ENCODE measurements at places on chromosomes 1 and 21.

DNA sequence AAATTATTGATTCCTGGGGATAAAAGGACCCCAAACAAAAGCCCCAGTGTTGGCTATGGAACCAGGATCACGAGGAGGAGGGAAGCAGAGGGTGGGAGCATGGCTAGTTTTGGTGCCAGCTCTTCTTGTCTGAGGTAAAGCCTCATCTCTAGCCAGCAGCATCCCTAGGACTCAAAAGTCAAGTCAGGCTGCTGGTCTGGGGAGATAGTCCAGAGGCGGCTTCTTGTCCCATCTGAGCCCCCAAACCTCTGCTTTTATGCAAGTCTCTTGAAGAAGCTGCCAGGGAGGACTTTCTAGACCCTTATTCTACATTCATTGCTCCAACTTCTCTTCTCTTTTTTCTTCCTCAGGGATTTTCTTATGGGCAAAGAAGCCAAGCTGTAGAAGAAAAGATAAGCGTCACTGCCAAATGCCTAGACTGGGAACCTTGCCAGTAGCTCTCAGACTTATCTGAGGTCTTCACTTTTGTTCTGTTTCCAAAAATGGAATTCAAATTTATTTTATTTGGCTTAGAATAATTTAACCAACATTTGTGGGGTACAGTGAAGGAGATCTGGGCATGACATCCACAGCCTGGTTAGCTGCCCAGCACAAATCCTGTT is 6.9 kb upstream of the ANKRD35 start:
- no peak for DNase-seq

GRCh38 chr1:166026555-166026954 is 140.2 kb downstream of the FAM78B start:
- DNase-seq, result no peak

DNA sequence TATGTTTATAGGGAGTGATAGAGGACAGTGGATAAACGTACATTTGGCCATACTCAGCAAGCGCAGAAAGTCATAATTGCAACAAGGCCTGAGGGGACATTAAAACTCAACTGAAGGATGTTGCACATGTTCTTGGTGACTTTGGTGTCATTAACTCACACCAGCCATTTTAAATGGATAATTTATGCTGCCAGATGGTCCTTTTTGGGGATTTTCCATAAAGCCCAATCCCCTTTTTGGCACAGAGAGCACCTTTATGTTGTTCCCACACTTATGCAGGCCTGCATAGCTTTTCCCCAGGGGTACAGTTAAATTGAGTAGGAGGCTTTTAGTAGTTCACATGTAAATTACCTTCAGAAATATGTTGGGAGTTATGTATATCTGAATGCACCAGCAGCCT is 279.6 kb downstream of the NFIA start:
- no peak for DNase-seq

GRCh38 chr1:227325156-227325555 is 6.9 kb upstream of the CDC42BPA start:
- no peak for DNase-seq

- no peak for DNase-seq
Measured at GRCh38 chr1:31618916-31619846, 1.7 kb downstream of the HCRTR1 start.

DNA sequence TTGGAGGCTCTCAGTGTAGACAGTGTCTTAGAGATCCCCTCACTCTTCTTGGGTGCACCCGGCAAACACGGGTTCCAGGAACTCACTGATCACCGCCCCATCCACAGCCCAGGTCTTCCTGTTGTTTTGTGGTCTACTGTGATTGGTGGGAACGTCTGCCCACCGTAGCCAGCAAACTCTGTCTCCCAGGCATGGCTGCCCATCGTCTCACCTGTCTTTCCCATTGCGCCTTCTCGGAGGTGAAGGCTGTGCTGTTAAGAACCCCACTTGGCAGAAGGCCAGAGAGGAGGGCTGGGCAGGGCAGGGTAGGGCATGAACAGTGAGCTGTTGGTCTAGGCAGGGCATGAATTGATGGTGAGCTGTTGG is 14.1 kb upstream of the KCNA2 start:
- no peak for DNase-seq

DNA sequence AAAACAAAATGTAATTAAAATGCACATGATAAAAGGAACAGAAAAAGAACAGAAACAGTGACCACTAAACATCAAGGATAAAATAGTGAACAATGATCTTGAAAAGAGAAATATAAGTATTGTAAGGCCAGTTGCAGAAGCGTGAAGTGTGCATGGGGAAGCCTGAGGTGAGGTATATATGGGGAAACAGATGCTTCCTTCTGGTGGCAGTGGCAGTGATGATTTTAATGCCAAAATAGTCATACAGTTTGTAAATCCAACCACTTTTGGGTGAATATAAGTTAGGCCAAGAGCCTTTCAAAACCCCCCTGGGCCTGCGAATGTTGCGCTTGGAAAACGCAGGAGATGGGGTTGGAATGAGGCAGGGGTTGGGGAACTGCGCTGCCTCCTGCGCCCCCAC is 27.3 kb downstream of the TTC3 start:
- no peak for DNase-seq

DNA sequence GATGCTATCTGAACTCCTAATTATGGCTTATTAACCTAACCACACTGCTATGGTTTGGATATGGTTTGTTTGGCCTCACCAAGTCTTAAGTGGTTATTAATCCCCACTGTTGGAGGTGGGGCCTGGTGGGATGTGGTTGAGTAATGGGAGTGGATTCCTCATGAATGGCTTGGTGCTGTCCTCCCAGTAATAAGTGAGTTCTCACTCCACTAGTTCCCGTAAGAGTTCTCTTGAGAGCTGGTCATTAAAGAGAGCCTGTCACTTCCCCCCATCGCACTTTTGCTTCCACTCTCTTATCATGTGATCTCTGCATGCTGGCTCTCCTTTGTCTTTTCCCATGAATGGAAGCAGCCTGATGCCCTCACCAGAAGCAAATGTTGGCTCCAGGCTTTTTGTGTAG is 328.8 kb downstream of the PLA2G4A start:
- no peak for DNase-seq

GRCh38 chr1:222732216-222733159 is 4.5 kb upstream of the FAM177B start:
- no peak for DNase-seq

DNA sequence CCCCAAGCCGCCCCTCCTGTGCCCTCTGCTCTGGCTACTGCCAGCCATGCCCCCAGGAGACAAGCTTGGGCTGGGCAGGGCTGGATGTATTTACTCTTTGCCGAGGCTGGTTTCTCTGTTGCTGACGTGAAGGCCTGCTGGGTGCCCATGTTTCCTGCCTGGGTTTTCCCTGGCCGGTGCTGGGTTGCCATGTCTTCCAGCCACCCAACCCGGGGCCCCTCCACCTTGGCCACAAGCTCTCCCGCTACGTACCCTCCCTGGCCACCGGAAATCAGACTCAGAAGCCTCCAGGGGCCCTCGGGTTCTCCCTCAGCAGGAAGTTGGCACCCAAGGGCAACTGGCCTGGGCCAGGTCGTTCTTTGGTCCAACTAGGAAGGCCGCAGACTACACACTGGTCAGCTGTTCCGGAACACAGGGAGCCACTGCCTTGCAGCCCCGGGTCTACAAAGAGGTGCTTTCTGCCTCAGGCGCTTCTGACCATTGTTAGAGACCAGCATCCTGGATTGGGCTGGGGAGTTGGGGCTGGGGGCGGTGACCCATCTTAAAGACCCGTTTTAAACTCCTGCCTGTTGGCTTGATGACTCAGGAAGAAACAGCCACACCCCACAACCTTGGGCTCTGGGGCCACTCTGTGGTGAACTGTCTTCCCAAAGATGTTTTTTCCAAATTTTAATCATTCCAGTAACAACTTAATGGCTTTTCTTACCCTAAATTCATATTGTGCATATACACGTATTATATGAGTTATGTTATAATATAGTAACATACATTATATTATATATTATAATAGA is 71.2 kb upstream of the RUNX3 start:
- DNase-seq, result no peak

GRCh38 chr1:218735436-218736032 is 390.4 kb downstream of the TGFB2 start:
- no peak for DNase-seq

DNA sequence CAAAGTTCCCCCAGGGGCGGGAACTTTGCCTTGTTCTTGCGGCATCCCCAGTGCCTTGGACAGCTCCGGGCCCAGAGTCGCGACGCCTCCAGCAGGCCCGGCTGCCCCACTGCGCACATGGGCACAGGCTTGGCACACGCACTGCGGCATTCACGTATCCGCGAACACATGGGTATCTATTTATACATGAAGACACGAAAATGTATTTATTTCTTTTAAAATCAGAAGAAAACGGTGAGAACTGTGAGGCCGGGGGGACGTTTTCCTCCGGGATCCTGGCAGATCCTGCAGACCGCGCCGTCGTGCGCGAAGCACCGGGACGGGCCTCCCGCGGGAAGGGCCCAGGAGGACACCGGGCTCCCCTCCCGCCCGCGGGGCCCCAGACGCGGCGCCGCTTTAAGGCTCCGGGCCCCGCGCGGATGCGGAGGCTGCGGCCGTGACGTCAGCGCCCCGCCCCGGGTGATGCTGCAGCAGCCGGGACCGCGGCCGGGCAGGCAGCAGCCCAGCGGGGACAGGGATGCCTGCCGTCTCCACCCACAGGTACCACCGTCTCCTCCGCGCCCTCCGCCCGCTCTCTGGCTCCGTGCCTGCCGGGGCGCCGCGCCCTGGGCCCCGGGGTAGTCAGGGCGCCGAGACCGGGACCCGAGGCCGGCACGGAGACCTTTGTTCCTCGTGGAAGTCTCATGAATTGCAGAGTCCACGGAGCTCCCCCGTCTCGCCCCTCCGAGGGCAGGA is at the start of gene SLC45A1:
TSS of gene SLC45A1 (plus strand) at position 468 of the 735 bp plus-strand sequence. CDS start 6,216 bp downstream, outside the sequence.
- no peak for DNase-seq

DNA sequence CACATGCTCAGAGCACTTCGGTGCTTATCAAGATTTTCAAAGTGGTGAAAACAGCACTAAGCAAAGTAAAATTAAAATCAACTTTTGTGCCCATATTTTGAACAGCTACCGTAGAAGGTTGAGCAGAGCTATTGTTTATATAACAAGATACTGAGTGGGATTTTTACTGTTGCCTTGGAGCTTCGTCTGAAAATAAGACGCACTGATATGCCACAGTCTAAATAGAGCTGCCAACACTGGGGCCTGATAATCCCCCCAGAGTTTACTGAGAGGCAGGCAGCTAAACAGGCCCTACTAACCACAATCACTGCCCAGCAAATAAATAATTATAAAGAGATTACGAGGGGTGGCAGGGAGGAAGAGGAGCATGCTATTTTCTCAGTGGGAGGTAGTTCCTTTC is 650 bp upstream of the CCDC190 start:
- DNase-seq, result no peak

DNA sequence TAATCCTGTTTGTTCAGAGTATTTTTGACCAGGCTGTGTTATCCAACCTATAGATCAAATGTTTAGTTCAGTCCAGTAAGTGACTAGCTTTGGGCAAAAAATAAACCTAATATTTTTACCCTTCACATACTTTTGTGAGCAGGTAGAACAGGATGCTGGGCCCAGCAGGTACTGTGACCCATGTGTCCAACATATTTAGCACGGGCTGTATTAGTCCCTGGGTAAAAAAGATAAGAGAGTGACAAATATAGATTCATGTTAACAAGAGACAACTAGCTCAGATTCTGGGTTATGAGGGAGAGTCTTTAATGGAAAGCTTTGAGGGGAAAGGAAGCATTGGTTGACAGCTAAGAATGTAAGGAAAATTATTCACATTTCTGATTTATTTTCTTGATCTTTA is 43.1 kb downstream of the OLFM3 start:
- DNase-seq, result no peak

GRCh38 chr1:21508580-21509350 is 458 bp upstream of the ALPL start:
- no peak for DNase-seq

- DNase-seq, result no peak
Measured at GRCh38 chr1:225896937-225897549, 8.1 kb upstream of the LEFTY1 start.

- DNase-seq, result no peak
Measured at GRCh38 chr1:32216566-32216965, 5.6 kb downstream of the TMEM234 start.

GRCh38 chr1:41319106-41319755 is 42.0 kb upstream of the FOXO6 start:
- DNase-seq, result no peak

DNA sequence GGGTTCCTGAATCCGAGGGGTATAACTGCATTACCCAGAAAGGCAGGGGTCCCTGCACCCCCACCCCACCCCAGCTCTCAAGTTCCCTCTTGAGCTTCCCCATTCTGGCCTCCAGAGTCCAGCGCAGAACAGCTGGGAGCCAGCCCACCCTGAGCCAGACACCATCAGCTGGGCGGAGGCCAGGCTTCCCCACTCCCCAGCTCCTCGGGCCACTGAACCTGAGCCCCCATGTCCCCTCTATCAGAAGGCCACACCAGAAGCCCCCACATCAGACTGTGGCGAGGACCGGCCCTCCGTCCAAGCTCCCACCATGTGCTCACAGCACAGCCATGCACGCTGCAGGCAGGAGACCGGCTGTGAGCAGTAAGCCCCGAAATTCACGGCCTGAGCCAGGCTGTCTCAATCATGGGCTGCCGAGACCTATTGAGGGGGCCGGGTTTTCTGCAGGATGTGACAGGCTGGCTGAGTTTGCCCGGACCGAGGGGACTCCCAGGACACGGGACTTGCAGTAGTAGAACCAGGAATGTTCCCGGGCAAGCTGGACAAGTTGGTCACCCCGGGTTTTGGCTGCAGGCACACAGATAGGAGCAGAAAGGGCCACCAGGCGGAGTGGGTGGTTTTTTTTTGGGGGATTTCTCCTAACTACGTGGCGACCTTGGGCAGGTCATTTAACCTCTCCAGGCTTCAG is 25.5 kb upstream of the TNFRSF1B start:
- no peak for DNase-seq

GRCh38 chr1:51933344-51933743 is 54.8 kb upstream of the NRDC start:
- no peak for DNase-seq
